Activated CD8-positive, alpha-beta memory T cell treated with anti-CD3 and anti-CD28 coated beads for 1 hour (primary cell): ENCODE measurements at places on chromosomes 2 and 18.

- DNase-seq, result no peak
Observed at GRCh38 chr2:112480530-112481049, 1.4 kb upstream of the TTL start.

DNA sequence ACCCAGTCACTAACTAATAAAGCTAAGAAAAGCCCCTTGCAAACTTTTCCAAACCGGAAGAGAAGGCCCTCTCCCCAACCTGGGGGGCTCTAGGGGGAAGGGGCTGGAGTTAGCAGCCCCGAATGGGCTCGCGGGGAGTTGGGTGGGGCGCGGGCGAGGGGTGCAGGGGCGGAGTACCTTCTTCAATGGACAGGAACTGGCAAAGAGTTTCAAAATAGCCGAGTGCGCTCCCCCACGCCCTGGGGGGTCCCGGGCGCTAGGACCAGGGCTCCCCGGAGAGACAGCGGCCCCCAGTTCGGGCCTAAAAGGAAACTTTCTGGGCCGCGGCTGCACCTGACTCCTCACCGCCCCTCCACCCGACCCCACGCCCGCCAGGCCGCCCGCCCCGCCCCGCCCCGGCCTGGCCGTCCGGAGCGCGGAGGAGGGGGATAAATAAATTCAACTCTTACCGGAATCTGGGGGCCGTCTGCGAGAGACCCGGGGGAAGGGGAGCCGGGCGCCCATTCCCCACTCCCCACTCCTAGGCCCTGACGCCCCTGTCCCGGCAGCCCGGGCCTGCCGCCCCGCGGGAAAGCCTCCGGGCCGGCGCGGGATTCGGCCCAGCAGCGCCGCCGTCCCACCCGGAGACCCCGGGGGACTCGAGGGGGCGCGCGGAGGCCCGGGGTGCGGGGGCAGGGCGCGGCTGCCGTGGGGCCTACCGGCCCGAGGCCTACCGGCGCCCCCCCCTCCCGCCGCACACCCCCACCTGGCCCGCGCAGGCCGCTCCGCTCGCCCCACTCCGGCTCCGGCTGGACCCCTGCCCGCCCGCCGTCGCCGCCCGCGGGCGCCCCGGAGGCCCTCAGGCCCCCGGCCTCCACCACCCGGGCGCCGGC lies 868 bp downstream of the INO80D start:
- DNase-seq, result no peak

DNA sequence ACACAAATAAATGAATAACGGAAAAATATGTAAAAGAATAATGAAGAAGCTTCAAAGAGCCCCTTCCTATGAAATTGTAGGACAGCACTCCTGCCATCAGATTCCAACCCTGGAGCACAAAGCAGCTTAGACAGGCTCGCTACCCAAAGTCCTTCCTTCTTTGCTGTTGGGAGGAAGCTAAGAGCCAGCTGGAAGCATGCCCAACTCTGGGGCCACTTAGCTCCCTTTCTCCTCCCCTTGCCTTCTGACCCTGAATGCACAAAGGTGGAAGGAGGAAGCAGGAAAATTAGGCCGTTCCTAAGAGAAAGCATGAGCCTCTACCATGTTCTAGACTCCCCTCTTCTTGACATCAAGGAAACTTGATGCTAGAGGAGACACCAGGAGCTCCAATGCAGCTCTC lies 700.8 kb downstream of the RNF144A start:
- no peak for DNase-seq

- no peak for DNase-seq
Observed at GRCh38 chr2:229835596-229836283, 86.1 kb downstream of the TRIP12 start.

GRCh38 chr2:172734711-172735581 lies 699 bp upstream of the RAPGEF4 start:
- no peak for DNase-seq

DNA sequence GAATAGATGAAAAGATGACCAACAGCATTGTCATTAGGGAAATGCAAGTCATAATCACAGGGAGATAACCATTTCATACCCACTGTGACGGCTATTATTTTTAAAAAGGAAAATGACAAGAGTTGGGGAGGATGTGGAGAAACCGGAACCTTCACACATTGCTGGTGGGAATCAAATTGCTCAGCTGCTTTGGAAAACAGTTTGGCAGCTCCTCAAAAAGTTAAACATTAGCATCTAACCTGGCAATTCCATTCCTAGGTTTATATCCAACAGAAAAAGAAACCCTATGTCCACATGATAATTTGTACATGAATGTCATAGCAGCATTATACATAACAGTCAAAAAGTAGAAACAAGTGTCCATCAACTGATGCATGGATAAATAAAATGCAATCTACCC lies 58.2 kb downstream of the KCNG3 start:
- DNase-seq, result no peak

- no peak for DNase-seq
Observed at GRCh38 chr2:128733450-128733849, 414.8 kb upstream of the HS6ST1 start.

DNA sequence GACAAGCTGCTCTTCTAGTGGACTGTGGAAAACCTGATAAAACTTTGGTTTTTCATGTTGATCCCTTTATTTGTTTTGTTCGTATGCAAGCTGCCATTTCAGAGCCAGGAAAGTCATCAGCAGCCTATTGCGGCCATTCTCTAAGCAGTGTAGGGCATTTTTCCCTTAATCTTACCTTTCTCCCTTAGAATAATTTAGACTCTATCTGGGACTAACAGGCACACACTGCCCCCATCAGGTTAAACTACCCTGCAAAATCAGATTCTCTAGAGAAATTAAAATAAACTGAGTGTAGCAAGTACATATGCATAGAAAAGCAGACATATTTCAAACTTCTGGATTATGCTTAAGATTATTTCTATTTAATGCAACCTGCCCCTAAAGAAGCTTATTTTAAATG lies 347.5 kb downstream of the METTL4 start:
- DNase-seq, result no peak

- DNase-seq, result no peak
Observed at GRCh38 chr18:8942909-8943545, 159.5 kb upstream of the NDUFV2 start.

- DNase-seq, result no peak
Observed at GRCh38 chr2:180583441-180584140, 396.8 kb upstream of the UBE2E3 start.

DNA sequence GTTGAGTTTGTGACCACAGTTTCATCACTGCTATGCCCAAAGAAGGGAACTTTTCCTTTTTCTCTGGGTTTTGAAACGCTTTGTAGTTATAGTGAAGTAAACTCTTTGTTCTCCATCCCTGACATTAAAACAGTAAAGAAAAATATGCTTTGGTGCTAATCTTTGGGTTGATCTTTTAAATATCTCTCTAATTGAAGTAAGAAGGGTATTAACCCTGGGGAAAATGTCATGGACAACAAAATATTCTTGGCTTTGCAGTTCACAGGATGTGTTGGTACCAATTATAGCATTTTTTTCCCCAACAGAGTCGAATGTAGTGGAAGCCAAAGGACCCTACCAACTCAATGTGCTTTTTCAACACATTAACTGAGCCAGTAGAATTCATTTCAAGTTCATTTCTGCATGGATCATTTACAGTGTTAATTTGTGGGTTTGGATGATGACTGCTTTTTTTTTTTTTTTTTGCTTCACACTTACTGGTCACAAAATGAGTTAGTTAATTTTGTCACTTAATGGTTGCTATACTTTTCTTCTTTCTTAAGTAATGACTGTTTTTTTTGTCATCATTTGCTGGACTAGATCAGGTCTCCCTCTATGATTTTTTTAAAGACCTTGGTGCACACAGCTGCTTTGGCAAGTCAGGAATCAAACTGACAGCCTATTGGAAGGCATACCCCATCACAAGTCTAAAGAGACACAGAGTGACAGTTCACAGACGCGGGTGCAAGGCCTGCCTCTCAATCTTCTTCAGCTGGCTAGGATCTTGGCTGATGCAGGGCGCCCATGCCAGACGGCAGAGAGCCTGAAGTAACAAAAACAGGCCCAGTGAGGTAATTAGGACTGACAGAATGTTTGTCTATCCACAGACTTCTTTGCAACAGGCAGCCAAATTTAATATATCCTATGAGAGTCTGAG lies 98.8 kb upstream of the MMADHC start:
- DNase-seq, result no peak

- DNase-seq, result peak; percentile 44
Observed at GRCh38 chr2:85405201-85406059, 4.7 kb downstream of the CAPG start.
